ENCODE measurements at places on chromosomes 11 and 22.

DNA sequence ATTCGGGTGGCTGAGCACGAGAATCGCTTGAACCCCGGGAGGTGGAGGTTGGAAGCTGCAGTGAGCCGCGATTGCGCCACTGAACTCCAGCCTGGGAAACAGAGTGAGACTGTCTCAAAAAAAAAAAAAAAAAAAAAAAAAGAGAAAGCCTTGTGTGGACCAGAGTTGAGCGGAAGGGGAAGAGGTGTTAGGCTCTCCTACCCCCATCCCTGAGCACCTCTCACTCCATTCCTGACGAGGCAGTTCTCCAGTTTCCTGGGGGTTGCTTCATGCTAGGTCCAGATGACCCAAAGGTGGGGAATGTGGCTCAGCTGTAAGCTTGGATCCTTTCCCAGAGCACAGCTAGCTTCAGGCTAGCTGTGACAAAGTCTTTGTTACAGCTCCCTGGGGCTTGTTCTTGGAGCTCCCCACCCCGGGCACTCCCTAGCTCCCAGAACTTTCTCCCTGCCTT, 8.8 kb upstream of the DNAL4 start:
- DNase-seq = no peak

GRCh38 chr22:49448526-49448925, 379.1 kb downstream of the BRD1 start:
- no peak for DNase-seq

- DNase-seq = no peak
Observed at GRCh38 chr22:47713941-47714340, 951.5 kb downstream of the TBC1D22A start.

DNA sequence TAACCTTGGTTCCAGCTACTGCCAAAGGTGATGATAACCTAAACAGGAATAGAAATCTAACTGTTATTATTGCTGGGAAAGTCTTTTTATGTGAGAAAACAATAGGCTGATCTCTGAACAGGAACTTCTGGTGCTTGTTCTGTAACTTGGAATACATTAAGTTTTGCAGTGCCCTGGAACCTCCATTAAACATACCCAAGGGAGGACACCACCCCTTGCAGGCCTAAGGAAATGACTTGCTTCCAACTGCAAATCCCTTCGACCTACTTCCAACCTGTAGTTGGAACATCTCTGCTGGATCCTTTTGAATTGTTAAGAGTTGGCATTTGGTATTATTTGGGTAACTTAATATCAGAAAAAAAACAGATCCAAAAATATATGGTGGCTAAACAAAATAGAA, 188.4 kb upstream of the API5 start:
- no peak for DNase-seq

DNA sequence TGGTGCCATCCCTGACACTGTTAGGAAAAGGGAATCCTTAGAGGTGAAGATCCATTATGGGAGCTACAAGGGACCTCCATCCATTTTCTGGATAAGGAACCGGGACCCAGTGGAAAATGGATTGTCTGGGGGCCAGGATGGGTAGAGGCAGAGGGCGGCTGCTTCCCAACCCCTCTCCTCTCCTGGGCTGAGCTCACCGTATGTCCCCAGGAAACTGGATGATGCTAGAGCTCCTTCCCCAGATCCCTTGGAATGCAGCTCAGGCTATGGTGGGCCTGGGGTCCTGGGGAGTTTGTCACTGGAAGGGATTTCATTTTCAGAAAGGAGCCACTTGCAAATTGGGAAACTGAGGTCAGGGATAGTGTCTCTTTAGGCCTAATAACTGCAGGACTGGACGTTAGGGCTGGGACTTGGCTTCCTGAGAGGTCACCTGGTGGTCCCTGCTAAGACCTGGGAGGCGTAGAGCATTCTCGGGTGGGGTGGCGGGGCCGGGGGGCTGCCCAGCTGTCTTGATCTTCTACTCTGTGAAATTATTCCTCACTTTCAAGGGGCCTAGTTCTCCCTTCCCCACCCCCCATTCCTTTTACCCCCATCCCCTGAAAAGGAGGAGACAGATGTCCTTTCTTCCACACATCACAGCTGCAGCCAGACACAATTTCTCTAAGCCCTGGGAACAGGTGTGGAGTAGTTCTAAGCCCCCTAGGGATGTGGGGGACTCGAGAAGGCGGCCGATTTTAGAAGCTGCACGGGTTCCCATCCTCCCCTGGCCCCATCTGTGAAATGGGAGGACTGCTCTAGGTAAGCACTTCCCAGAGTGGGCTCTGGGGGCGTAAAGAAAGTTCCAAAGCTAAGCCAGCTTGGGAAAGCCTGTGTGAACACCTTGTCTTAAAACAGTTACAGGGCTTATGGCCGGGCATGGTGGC, 99.8 kb downstream of the PKNOX2 start:
- DNase-seq = no peak

All from nephron progenitor cell (in vitro differentiated cells).